ENCODE measurements at places on chromosomes 12 and 14.

DNA sequence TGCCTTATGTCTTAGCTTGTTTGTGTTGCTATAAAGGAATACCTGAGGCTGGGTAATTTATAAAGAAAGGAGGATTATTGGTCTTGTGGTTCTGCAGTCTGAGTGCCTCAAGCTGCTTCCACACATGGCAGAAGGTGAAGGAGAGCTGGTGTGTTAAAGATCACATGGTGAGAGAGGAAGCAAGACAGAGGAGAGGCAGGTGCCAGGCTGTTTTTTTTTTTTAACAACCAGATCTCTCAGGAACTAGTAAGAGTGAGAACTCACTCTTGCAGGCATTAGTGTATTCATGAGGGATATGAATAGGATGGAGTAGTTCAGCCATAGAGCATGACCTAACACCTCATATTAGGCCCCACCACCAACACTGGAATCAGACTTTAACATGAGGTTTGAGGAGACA is 123.4 kb downstream of the CMAS start:
- no peak for DNase-seq

DNA sequence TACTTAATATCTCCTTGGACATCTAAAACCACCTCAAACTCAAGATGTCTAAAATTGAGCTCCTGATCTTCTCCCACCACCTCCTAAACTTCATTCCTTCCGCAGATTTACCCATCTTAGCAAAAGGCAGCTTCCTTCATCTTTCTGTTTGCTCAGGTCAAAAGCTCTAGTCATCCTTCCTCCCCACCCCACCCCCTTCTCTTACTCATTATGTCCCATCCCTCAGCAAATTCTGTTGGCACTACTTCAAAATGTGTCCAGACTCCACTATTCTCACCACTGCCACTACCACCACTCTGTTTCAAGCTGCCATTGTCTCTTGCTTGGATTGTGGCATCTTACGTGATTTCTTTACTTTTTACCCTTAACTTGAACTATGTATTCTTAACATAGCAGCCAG is 59.2 kb upstream of the ZDHHC17 start:
- no peak for DNase-seq

DNA sequence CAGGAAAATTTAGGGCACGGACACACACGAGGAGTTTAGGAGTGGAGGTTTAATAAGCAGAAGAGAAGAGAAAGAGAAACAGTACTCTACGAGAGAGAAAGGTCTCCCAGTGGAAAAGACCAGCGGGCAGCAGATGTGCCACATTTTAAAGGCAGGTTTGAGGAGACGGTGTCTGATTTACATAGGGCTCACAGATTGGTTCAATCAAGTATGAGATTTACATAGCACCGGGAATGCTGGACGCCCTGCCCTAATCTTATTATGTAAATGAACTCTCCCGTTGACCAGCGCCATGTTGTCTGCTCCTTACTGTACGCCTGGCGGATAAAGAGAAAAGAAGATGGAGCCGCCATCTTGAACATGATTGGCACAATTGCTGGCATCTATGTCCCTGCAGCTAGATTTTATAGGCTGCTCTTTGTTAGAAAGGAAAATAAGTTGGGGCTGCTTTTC is 17.9 kb downstream of the NFKBIA start:
- peak; percentile 35 for DNase-seq

DNA sequence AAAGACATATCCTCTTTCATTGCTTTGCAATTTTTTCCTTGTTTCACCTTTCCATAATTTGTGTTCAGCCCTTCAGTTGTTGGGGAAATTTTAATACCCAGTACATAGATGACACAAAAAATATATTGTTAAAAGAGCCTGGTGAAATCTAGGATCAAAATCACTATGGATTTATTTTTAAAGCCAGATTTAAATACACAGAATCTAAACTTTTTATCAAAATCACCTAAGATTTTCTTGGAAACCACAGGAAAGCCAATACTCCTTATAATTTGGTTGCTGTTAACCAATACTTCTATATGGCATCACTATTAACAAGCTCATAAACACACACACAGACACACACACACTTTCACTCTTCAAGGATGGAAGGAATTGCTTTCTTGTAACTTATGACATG is at the start of gene TAS2R20:
TSS of gene TAS2R20 (minus strand) at position 101 of the 400 bp plus-strand sequence. CDS start 429 bp downstream, outside the sequence.
- DNase-seq = no peak

GRCh38 chr12:124730455-124730932 is 133.2 kb downstream of the SCARB1 start:
- DNase-seq = no peak

DNA sequence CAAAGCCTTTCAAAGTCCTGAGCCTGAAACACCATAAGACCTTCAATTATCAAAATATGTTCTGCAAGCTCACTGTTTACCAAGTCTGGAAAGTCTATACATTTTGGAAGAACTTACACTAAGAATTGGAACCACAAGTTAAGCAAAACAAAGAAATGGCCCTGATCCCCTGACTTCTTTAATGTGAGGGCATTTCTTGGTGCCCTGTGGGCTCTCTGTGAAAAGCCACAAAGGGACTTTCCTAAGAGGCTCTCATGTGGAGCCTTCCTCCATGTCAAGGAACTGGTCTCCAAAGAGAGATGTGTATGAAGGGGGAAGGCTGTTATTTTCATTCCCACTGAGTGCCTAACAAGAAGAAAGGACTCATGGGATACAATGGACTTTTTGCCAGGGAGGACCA is 13.5 kb upstream of the MYH6 start:
- DNase-seq = no peak

GRCh38 chr12:99004799-99005466 is 359.8 kb downstream of the APAF1 start:
- no peak for DNase-seq

DNA sequence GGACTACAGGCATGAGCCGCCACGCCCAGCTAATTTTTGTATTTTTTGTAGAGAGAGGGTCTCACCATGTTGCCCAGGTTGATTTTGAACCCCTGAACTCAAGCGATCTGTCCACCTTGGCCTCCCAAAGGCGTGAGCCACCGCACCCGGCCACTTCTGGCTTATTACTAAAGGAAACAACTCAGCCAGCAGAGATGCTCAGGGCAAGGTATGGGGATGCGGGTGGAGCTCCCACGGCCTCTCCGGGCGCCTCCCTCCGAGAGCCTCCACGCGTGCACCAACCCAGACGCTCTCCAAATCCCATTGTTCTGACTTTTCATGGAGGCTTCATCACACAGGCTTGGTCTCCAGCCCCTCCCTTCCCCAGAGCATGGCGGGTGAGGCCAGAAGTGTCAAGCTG is 6.1 kb upstream of the GPR132 start:
- no peak for DNase-seq

- DNase-seq = no peak
Measured at GRCh38 chr12:28980436-28980835, 168.6 kb upstream of the FAR2 start.

- no peak for DNase-seq
Measured at GRCh38 chr12:33588725-33589405, 149.2 kb upstream of the SYT10 start.

DNA sequence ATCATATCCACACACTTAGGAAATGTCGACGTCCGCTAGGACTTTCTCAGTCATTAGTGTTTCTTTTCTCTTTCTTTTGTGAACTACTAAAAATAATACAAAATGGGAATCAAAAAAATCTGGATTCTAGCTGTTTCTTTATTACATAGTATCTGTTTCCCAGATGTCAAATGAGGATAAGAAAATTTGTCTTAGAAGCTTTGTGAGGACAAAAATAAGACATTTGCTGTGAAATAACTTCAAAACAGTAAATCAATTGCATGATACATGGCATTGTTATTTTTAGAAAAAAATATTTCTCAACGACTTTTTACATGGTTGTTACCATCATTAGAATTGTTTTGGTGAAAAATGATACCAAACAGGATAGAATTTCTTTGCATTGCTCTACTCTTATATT is 71.4 kb upstream of the IFNG-AS1 start:
- no peak for DNase-seq

DNA sequence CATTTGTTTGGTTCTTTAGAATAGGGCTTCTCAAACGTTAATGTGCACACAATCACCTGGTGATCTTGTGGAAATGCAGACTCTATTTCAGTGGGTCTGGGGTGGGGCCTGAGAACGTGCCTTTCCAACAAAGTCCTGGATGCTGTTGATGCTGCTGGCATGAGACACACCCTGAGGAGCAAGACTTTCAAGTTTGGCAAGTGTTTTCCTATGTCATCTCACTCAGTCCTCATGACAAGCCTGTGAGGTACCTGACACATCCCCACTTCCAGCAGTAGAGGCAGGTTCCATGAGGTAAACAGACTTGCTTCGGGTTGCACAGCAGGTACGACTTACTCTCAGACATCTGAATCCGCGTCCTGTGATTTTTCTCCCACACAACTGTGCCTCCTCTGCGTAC is 147.1 kb downstream of the MYRFL start:
- DNase-seq = no peak

DNA sequence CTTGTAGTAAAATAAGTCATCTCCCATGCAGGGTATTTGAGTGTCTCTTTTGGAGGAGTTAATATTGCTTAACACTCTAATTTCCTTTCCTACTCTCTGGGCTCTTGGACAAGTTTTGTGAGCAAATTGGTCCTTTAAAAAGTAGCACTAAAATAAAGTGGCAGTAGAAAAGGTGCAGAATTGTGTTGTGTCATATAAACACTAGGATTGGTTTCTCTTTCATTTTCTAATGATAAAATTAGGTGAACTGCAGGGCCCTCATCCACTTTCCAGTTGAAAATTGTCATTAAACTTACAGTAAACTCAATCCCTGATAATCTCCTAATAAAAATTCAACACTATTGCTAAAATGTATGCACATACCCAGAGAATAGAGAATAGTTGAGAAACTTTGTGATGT is 42.6 kb upstream of the REP15 start:
- DNase-seq = no peak

DNA sequence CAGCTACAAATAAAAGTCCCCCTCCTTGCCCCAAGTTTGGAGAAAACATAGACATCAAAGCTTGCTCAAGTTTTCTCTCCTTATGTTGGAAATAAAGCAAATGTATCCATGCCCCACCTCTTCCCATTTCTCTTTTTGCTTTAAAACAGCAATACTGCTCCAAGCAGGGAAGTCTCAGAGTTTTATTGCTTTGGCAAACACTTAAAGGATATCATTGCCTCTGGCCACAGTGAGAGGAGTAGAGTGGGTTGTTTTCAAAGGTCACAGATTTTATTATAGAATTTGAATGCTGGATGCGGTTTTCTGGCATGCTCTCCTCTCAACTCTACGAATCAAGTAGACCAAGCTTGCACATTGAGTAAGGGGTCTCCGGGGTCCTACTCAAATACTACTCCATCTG is 149.7 kb downstream of the TTC7B start:
- DNase-seq = no peak

DNA sequence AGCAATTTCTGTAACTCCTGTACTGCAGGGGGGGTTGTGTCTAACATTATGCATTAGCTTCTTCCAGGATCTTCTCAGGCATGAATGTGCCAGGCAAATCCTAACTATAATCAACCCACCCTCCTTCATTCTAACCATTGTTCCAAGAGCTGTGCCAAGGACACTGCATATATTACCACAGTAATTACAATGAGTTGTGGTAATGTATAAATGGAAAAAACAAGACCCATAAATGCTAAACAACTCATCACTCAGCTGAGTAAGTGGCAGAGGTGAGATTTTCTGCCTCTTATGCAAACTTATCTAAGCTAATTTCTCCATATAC is 80.6 kb downstream of the PRKD1 start:
- peak; percentile 61 for DNase-seq

- DNase-seq = peak; percentile 57
Measured at GRCh38 chr12:98154850-98155249, 360.5 kb upstream of the TMPO start.

DNA sequence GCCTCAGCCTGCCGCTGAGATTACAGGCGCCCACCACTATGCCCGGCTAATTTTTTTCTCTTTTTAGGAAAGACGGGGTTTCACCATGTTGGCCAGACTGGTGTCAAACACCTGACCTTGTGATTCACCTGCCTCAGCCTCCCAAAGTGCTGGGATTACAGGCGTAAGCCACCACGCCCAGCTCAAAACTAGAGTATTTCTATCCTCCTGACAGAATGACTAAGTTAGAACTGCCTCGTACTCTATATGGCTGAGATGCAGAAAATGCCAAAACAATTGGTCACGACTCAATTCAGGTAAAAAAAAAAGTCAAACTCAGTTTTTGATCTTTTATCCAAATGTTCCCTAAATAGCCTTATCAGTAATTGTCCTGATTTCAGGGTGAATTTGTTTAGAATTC is 11.1 kb downstream of the AKAP5 start:
- no peak for DNase-seq

DNA sequence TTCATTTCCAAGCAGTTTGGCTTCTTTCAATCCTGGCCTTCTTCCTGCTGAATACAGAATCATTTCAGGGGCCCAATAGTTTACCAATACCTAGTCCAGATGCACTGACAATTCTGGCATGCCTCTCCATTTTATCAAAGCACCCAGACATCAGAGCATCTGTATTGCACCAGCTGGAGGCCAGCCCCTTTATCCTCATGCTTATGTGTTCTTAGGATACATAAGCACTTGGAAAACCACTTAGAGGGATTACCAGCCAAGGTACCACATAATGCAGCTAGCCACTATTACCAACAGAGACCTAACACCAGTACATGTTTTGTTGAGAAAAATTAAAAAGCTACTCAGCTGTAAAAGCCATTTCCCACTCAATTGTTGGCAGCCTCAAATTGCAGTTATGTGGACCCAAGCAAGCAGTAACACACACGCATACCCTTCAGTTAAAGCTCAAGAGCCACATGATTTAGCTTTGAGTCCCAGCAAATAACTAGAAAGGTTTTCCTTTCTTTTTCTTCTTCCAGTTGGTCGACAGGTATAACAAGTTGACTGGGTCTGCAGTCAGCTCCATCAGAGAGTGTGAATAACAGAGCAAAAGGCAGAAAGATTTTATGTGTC is 263.8 kb downstream of the DIO2 start:
- DNase-seq = no peak

DNA sequence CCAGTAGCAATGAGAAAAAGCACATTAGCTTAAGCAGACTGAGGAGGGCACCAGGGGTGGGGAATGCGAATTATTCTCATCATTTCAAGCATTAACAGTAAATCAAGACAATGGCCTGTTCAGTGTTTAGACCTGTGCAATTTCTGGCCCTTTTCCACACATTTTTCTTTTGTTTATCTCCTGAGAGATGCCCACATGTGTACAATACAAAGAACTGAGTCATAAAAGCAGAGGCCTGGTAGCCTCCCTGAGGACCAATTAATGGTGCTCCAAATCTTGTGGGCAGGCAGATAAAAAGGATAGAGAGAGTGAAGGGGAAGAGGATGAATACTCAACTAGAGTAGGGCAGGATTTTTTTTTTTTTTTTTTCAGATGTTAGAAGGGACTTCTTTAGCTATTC is 480.8 kb downstream of the RERGL start:
- no peak for DNase-seq

DNA sequence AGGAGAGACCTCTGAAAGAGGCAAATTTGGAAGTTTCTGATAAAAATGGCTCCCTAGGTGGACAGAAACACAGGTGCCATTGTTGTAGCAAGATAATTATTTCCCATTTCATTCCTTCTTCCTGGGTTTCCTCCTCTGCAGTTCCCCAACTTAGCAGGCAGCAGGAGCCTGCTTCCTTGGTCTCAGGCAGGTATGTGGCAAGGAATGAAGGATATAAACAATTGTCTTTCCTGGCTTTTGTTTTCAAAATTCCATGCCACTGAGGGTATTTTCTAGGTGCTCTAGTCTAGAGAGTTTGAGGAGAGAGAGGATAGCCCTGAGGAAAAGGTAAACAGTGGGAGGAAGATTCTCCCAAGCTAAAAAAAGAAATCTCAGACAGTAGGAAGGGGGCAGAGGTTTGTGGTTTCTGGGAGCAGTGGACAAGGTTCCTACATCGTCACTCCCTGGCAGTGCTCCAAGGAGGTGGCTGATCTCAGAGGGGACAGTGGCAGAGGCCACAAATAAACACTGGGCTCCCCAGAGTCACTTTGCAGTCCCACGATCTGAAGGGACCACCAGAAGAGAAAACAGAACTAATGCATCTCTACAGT is 82.6 kb upstream of the IGF1 start:
- DNase-seq = no peak

All from spinal cord (tissue), 10 donors.